ENCODE measurements at places on chromosomes 1 and 21. TPM values are rescaled to one million over a fixed set of nuclear protein-coding genes. Genes with fewer than 3 reads are reported as not detected.

DNA sequence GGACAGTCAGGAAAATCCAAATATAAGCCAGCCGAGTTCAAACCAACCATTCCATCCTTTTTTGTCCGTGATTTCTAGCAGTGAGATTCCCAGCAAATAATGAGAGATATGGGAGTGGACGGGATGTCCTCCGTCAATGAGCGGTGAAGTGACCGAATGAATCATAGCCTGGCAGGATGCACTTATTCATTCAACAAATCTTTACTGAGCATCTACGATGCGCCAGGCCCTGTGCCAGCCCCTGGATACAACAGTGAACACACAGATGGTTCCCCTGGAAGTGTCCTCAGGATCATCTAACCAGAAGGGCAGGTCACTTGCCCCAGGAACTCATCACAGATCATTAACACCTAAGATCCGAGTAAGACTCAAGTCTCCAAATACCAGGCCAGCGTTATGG, 8.2 kb upstream of the PLEKHA6 start:
- no peak for DNase-seq

- no peak for DNase-seq
Measured at GRCh38 chr1:202283379-202283844, 58.3 kb downstream of the UBE2T start.

DNA sequence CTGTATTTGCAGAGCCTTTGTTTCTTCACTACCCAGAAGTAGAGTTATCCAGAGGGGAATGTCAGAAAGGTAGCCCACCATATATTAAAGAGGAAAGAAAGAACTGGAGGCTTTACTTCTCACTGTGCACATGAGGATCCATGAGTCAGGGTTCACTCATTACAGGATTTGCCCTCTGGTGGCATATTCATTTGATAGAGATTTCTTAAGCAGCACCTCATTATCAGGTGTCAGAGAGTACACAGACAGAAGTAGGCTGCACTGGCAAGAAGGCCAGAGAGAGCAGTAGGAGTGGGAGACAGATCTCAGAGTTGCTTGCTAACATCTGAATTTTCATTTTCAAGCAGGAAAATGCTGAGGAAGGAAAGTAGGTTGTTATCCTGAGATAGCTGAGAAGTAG, 123.8 kb downstream of the PIK3R3 start:
- no peak for DNase-seq

- DNase-seq = no peak
Measured at GRCh38 chr1:231039161-231040018, 664 bp downstream of the FAM89A start.

- DNase-seq = no peak
Measured at GRCh38 chr1:86713477-86713876, 9.1 kb downstream of the SH3GLB1 start.

SERTAD4 gene
- 16.8 TPM for total RNA-seq

Data from esophagus squamous epithelium (tissue), 5 donors.